ENCODE measurements at places on chromosomes 2 and 18.

- no peak for DNase-seq
Observed at GRCh38 chr18:40037356-40037755, 1917.7 kb upstream of the PIK3C3 start.

GRCh38 chr2:26099933-26100332, 66.0 kb downstream of the RAB10 start:
- no peak for DNase-seq

DNA sequence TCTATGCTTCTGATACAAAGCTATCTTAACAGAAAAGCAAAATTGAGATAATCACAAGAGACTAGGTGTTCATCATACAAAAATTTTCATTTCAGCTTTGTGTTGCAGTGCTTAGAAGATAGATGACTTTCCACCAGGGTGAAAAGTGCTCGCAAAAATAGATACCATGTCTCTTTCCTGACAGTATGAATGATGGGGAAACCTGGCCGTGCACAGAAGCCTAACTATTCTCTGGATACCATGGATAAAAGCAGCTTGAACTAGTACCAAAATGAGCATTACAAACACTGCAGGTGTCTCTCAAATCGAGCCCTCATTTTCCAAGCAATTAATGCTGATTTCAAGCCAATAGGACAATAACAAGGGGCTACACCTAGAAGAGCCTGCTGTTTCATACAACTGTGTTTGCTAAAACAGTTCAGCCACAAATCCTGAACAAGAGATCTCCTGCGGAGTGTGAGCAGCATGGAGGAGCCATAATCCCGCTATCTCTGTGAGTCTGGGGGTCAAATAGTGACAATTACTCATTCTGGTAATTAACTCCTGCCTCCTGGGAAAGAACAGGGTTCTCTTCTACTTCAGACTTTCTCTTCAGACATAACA, 507.6 kb downstream of the PID1 start:
- DNase-seq: no peak

DNA sequence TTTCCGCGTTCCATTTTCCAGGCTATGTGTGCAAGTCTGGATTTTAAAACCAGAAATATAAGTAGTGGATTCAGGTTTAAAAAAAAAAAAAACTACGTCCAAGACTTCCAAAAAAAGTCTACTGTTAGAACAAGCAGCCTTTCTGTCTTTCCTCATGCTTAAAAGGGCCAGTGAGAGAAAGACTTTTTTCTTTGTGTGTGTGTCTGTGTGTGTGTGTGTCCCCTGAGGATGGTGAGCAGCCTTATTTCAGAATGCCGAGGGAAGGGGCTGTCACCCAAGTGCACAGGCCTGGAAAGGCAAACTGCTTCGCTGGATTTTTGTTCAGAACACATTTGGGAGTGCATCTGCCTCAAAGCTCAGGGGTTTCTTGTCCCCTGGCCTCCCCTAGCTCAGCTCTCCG, 98.8 kb downstream of the ZBTB7C start:
- DNase-seq: no peak

- no peak for DNase-seq
Observed at GRCh38 chr2:208545403-208546042, 138.9 kb downstream of the PTH2R start.

DNA sequence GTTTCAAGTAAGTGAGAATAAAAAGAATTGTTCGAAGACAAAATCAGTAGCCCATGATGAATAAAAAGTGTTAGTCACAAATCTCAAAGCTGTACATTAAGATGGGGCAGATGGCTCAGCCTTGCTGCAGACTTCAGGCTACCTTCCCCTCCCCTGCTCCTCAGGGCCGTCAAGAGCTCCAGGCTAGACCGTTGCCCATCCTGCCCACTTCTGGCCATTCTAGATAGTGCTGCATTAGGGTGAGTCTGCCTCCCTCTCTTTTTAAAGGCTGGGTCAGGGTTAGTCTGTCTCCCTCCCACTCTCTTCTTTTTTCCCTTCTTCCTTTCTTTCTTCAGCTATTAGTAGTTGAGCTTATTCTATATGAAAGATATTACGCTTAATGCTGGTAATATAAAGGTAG, 86.0 kb downstream of the MAPRE2 start:
- no peak for DNase-seq

DNA sequence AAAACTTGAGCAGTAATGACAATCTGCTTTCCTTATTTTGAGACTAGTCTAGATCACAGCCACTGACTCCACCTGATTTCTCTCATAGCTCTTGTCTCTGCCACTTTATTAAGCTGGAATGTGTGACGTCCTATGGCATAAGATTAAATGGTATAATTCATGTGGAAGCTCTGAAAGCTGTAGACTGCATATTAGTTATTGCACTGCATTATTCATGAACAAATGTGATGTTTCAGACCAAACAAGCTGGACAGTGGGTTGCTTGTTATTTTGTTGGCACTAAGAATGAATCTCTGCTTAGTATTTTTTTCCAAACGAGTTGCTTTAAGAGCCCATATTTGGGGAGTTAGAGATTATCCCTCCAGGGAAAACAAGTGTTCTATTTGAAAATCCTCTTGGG, 1218.5 kb downstream of the SUCLG1 start:
- no peak for DNase-seq

GRCh38 chr2:227164763-227165291, 403 bp downstream of the COL4A3 start:
- no peak for DNase-seq

DNA sequence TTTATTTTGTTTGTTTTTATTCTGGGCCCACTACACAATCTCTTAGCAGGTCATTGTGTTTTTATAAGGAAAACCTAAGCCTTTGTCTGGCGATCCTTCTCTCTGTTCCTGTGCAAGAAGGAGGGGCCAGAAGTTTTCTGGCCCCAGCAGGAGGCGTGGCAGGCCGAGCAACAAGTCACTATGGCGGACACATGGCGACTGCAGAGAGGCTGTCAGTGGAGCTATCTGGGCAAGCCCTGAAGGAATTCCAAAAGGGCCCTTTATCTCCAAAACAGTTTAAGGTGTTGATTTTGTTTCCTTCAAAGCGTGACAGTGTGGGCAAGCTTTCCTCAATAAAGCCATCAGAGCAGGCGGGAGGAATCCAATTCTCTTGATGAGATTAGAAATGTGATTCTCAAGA, 118.8 kb upstream of the CTAGE1 start:
- DNase-seq: no peak

- no peak for DNase-seq
Observed at GRCh38 chr2:104416339-104417000, 437.4 kb upstream of the POU3F3 start.

GRCh38 chr2:84807063-84807485, 73.8 kb downstream of the TRABD2A start:
- DNase-seq: no peak

Data from stimulated activated CD4-positive, alpha-beta T cell treated with anti-CD3 and anti-CD28 coated beads, Interleukin-1b, Interleukin-23, amount 100 ng/mL, for 24 hours (primary cell).